ENCODE measurements at places on chromosomes 1 and 21. TPM values are rescaled to one million over a fixed set of nuclear protein-coding genes. Genes with fewer than 3 reads are reported as not detected.

Gene TNFRSF9
- total RNA-seq, result 0.28 TPM

Gene GNG4
- under 0.01 TPM for total RNA-seq

Gene TLCD4
- 0.85 TPM for total RNA-seq

Gene CGN
- under 0.01 TPM for total RNA-seq

Measured in regular cardiac myocyte (primary cell).